ENCODE measurements at places on chromosomes 6 and 20. TPM values are rescaled to one million over a fixed set of nuclear protein-coding genes. Genes with fewer than 3 reads are reported as not detected.

DNA sequence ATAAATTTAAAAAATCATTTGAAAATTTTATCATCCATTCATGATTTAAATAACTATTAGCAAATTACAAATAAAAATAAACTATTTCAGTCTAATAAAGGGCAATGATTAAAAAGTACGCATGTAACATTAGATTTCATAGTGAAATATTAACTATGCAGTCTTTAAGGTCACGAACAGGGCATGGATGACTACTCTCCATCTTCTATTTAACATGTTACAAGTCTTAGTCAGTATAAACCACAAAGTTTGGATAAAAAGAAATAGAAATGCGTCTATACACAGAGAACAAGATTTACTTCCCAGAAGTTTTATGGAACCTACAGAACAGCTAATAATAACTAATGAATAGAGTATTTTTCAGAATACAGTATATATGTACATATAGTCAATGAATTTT lies 1016.0 kb downstream of the EYS start:
- no peak for DNase-seq

- DNase-seq = no peak
These were observed 401 bp downstream of the CYP39A1 start for GRCh38 chr6:46652232-46652602.

- DNase-seq = no peak
These were observed 28.9 kb downstream of the STMND1 start for GRCh38 chr6:17130786-17131185.

MDFI gene
- 22.1 TPM for polyA plus RNA-seq

DNA sequence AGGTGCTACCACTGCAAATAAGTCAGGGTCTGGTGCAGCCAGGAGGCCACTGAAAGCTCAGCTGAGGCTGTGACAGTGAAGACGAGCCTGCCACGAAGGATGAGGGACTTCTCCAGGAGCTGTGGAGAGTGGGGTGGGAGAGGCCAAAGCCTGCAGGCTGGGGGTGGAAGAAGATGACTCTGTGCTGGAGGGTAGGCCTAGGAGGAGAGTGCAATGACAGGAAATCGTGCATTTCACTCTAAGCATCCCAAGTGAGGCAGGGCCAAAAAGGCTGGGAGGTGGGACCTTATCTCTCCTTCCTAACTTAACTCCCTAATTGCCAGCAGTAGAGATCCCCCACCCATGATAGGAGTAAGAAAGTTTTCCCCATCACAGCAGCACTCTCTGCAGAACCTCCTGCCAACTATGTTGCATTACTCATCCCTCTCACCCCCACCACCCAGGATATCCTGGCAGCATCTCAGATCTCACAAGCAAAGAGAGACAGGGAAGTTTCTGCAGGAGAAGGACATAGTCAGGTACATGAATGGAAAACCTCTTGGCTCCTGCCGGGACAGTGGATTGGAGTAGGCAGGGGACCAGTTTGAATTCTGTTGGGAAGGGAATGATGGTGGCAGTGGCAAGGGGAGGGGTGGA lies 466.2 kb downstream of the CDH26 start:
- no peak for DNase-seq

Measured in large intestine (tissue), 12 donors.